Activated CD4-positive, CD25-positive, alpha-beta regulatory T cell (primary cell): ENCODE measurements at places on chromosomes 5 and 9.

DNA sequence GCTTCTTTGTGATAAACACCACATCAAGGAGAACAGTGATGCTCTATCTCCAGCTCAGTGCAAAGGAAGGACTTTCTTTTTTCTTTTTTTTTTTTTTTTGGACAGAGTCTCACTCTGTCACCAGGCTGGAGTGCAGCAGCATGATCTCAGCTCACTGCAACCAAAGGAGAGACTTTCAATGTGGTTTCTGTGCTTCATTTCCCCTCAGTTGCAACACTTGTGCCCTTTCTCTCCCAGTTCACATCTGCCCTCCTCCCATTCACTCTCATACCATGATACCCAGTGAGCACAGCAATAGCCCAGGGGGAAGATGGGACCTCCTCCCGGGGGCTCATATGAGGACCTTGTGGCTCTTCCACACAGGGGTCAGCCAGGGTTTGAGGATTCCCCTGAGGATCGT is 110.0 kb downstream of the MTRR start:
- DNase-seq: no peak

- DNase-seq: no peak
Observed at GRCh38 chr9:131672451-131672850, 67.4 kb downstream of the RAPGEF1 start.

- DNase-seq: no peak
Observed at GRCh38 chr5:93402451-93402850, 178.6 kb downstream of the NR2F1-AS1 start.

- DNase-seq: no peak
Observed at GRCh38 chr5:157545610-157546310, 29.8 kb downstream of the ADAM19 start.

GRCh38 chr5:141969783-141970771 is 1.2 kb downstream of the RNF14 start:
- DNase-seq: no peak

GRCh38 chr5:132335402-132335801 is 34.1 kb upstream of the SLC22A5 start:
- no peak for DNase-seq

DNA sequence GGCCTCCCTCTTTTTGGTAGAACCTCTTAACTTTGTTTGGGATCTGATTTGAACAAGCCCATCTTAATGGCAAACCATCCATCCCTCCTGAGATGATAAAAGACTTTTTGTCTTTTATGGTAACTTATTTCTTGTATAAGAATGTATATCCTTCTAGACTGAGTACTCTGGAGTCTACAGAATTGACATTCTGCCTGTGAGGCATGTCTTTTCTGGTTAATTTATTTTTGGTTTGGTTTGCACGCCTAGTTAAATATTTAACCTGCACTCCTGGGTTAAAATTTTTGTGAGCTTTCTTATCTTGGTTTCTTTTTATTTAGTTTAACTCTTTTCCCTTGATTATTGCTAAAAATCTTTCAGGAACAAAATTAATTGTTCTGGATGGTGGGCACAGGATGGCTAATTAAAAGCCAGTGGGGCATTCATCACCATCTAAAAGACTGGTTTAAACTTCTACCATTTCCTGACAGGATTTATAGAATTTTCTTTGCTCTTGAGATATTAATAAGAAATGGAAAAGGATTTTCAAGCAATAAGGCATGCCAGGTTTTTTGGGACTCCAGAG is 50.3 kb downstream of the PHAX start:
- DNase-seq: no peak
